Temporal lobe (tissue), 4 donors: ENCODE measurements at places on chromosomes 5 and 9. TPM values are rescaled to one million over a fixed set of nuclear protein-coding genes. Genes with fewer than 3 reads are reported as not detected.

CCDC183 gene
- 2.2 TPM for total RNA-seq

WHRN gene
- 0.98 TPM for total RNA-seq

PRRX2 gene
- total RNA-seq = 0.25 TPM

BNC2 gene
- 1.7 TPM for total RNA-seq

TNFSF15 gene
- total RNA-seq = under 0.01 TPM

ECSCR gene
- 3.4 TPM for total RNA-seq

SLC1A3 gene
- total RNA-seq = 188 TPM

PRDM9 gene
- total RNA-seq = not detected

FBP1 gene
- total RNA-seq = not detected

CCDC180 gene
- 10.3 TPM for total RNA-seq

QRFP gene
- total RNA-seq = not detected

DDX46 gene
- 30.2 TPM for total RNA-seq

FCN2 gene
- total RNA-seq = not detected

NOP16 gene
- total RNA-seq = 5.7 TPM

SNCAIP gene
- 41.1 TPM for total RNA-seq

COL15A1 gene
- 8.4 TPM for total RNA-seq

KIF4B gene
- 0.25 TPM for total RNA-seq

GLDC gene
- 14.8 TPM for total RNA-seq

CKMT2 gene
- total RNA-seq = 2.2 TPM

GABRP gene
- under 0.01 TPM for total RNA-seq

ISOC1 gene
- 17.7 TPM for total RNA-seq

PCDHB15 gene
- total RNA-seq = 16.0 TPM

MRPL50 gene
- 39.8 TPM for total RNA-seq

IL13 gene
- total RNA-seq = not detected

SLC36A3 gene
- total RNA-seq = not detected

ITGA2 gene
- total RNA-seq = 3.7 TPM

ZDHHC11B gene
- total RNA-seq = 3.9 TPM
